ENCODE measurements at places on chromosomes 5 and 9.

DNA sequence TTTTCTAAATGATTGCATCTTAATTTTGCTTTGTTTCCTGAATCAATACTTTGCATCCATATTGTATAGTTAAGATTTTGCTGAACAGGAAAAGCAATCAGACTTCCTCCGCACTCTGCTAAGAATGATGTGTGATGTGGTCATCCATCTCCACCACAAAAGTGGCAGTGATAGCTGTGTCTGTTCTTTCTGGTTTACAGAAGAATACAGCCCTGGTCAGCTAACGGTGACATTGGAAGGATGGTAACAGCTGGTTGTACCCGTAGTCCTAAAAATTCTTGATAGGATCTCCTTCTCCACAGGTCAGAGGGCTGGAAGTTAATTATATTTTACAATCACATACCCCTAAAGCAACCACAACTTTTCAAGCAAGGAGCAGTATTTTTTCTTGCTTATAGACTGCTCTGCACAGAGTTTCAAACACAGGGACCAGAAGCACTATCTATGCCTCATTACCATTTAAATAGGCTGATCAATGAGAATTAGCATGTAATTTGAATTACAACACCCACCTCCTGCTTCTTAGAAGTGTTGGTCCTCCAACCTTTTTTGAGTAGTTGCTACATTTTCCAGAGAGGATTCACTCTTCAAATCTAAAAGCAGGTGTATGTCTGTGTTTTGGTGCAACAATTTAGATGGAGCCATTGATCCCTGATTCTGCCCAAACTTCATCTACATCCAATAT lies 1191.9 kb upstream of the NUDT12 start:
- DNase-seq, result no peak

DNA sequence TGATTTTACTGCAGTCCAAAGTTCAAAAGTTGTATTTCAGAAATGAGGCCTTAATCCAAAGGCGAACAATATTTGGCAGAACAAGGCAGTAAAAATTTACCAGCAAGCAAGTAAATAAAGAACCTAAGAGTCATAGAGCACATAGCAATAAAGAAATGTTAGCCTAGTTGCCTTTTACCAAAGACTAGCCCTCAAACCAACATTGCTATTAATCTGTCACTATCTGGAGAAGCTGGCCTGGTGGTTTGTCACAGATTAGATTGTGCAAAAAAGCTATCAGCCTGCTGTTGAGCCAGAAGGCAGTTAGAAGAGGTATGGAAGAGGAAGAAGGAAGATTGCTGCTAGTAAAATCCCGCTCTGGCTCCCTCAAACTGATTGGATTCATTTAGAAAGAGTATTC lies 304.7 kb upstream of the KLF4 start:
- no peak for DNase-seq

DNA sequence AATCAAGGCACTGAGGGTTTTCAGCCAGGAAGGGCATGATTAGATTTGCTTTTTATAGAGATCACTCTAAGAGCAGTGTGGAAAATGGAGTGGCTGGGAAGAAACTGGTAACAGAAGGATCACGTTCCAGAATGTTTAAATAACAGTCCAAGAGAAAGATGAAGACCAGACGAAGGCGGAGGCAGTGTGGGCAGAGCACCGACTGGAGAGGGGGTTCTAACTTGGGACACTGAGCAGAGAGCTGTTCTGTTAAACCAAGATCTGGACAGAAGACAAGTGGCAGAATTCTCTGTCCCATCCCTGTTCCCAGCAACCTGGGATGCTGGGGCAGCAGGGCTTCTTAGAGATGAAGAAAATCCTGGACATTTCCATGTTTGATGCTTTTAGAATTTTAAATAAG lies 249.1 kb upstream of the NR4A3 start:
- DNase-seq, result no peak

DNA sequence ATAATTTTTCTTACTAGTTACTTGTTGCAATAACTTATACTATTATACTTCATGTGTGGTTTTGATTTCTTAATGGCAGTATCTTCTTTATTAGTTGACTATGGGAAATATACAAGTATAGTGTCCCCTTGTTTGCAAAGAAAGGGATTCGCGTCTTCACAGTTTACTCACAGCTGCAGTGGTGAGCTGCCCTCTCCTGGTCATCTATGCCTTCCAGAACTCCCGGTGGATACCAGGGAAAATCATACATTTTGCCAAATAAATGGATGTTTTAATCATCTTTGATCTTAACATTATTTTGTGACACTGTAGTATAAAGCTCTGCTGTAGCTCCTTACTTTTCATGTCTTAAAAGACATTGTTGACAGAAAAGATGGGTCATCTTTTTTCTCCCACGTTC lies 142.0 kb downstream of the ZCCHC7 start:
- no peak for DNase-seq

DNA sequence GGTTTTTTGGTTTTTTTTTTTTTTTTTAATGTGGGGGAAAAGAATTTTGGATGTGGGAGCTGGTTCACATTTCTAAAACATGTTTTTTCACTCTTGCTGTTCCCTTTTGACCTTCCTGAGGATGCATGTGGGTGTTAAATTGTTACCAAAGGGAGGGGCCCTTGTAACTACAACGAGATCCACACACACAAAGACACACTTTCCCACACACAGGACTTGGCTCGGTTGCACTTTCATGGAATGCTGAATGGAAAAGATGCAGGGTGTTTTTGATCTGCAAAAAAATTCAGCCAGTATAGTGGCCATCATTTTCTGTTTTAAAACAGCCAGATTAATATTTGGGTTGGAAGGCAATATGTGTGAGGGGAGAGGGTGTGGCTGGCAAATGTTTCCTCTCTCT lies 576.9 kb downstream of the EBF1 start:
- no peak for DNase-seq

- no peak for DNase-seq
Measured at GRCh38 chr9:81656871-81657337, 32.4 kb downstream of the TLE1 start.

GRCh38 chr9:119802621-119803020 lies 433.4 kb upstream of the BRINP1 start:
- no peak for DNase-seq

Measured in RPMI8226 (cell line).